ENCODE measurements at places on chromosomes 5 and 9. TPM values are rescaled to one million over a fixed set of nuclear protein-coding genes. Genes with fewer than 3 reads are reported as not detected.
A peak's percentile ranks its signal among the peaks of the same experiment; 100 is the strongest.

The FAM114A2 gene
- polyA plus RNA-seq, result 16.7 TPM

The FIBCD1 gene
- not detected for polyA plus RNA-seq

The C9orf50 gene
- polyA plus RNA-seq, result 0.23 TPM

The VDAC1 gene
- 214 TPM for polyA plus RNA-seq

The PDGFRB gene
- 115 TPM for polyA plus RNA-seq

The ELAVL2 gene
- polyA plus RNA-seq, result 1.3 TPM

The CCL21 gene
- polyA plus RNA-seq, result 9.2 TPM

The HRCT1 gene
- 2.1 TPM for polyA plus RNA-seq

The MAMDC4 gene
- polyA plus RNA-seq, result 4.8 TPM

The MAMDC2 gene
- 6.9 TPM for polyA plus RNA-seq

The TLE1 gene
- polyA plus RNA-seq, result 52.9 TPM

The PCA3 gene
- polyA plus RNA-seq, result 1.0 TPM

The C5orf58 gene
- polyA plus RNA-seq, result 0.59 TPM

GRCh38 chr5:8396756-8397155, 527.8 kb downstream of the MTRR start:
- DNase-seq, result no peak

DNA sequence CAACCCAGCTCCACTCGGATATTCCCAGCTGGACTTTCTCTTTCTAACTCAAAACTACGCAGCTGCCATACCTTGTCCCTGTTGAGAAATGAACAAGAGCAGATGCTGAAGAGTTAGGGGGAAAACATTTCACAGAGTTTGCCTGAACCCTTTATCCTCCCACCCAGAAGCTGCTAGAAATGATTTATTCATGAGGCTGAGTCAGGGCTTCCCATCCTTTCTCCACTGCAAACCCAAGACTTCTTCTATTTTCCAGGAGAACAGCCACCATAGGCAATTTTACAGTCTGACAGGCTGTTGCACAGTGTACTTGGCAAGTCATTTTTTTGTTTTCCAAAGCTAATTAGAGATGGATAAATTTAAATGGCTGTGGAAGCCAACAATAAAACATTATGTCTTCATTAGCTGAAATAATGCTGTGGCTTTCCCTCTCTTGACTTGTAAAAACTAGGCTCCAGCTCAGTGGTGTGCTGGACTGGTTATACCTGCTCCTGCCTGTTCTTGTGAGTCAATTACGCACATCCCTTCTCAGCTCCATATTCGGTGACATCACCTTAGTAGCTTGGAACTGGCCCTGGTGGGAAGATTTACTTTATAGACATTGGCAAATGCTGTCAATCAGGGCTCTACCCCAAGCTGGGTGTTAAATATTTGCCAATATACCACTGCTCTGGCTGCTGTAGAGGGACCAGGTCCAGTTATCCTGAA, 71.9 kb downstream of the KIF4B start:
- no peak for DNase-seq

DNA sequence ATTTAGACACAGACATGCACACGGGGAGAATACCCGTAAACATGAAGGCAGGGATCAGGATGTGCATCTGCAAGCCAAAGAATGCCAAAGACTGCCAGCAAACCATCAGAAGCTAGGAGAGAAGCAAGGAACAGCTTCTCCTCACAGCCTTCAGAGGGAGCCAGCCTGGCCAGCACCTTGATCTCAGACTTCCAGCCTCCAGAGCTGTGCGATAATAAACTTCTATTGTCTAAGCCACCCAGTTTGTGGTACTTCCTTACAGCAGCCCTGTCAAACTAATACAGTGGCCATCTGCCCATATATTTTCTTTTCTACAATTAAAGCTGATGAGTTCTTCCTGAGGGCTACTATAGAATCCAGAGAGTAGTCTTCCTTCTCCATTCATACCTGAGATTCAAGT, 135.0 kb downstream of the SNCAIP start:
- DNase-seq, result no peak

DNA sequence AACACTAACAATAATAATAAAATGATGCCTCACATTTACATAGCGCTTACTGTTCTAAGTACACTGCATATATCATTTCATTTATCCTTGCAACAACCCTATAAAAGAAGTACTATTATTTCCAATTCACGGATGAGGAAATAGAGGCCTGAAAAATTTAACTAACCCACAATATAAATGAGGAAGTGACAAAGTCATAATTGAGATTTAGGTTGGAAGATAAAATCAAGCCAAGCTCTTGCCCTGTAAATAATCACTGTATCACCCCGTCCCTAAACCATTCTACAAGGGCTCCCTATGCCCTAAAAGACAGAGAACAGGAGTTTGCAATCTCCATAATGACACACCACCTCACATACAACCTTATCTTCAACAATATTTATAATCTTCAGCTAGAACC, 49.6 kb downstream of the STRBP start:
- DNase-seq, result no peak

DNA sequence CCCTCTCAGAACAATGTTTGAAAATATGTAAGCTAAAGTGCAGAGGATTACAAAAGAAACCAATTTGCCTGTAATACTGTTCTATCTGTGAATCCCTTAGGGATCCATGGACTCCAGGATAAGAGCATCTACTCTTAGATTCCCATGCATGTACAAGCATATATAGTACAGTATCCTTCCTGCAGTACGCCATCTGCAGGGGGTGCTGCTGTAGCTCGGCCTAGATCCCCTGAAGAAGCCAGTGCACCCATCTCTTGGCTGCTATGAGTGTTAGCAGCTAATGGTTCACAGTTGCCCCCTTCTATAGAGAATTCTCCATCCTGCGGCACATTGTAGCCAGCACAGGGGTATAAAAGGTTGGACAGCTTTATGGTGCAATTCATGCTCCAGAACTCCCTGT, 61.8 kb upstream of the SLC30A5 start:
- no peak for DNase-seq

- no peak for DNase-seq
Measured at GRCh38 chr5:9124838-9125237, 421.0 kb downstream of the SEMA5A start.

DNA sequence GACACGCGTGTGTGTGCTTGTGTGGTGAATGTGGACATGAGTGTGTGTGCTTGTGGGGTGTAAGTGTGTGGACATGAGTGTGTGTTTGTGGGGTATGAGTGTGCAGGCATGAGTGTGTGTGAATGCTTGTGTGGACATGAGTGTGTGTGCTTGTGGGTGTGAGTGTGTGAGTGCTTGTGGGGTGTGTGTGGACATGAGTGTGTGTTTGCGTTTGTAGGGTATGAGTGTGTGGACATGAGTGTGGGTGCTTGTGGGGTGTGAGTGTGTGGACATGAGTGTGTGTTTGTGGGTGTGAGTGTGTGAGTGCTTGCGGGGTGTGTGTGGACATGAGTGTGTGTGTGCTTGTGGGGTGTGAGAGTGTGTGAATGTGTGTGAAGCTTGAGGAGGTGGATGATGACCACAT, 29.8 kb upstream of the TIFAB start:
- DNase-seq, result no peak

DNA sequence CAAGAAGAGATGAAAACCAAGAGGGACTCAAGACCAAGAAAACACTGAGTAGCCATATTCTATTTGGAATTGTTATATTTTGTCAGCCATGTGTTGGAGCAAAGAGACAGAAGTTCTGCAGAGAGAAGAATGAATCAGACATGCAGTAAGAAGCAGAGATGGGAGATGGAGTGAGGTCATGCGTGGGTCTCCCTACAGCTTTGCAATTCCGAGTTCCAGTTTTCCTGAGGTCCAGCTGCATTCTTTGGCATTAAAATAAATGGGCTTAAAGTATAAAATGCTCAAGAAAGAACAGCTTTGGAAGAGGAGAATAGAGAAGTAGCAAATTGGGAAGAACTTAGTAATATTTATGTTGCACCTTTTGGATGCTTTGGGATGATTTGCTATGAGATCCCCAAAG, 361.6 kb downstream of the NPR3 start:
- DNase-seq, result peak; percentile 59

DNA sequence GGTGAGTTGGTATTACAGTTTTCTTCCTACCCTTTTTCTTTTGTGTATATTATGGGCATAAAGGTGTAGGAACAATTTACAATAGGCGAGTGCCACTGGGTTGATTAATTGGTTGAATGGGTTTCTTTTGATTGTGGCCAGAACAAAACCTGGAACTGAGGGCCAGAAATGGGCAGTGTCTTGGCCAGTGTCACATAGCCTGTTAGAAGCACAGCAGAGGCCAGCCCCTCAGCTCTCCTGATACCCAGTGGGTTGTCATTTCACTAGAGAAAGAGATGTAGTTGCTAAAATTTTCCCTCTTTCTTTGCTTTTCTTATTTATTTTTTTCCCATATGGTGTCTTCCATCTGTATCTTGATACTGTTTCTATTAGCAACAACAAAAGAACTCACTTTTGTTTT, 38.8 kb upstream of the SEMA6A start:
- no peak for DNase-seq

GRCh38 chr9:94929369-94929756, 202.9 kb downstream of the AOPEP start:
- DNase-seq, result no peak

GRCh38 chr5:102922799-102923477, 167.8 kb downstream of the PAM start:
- DNase-seq, result peak; percentile 72

GRCh38 chr9:116506685-116507084, 180.4 kb upstream of the TRIM32 start:
- no peak for DNase-seq

- DNase-seq, result no peak
Measured at GRCh38 chr5:73304381-73304780, 131.4 kb downstream of the TMEM174 start.

GRCh38 chr9:134503301-134504105, 138.1 kb upstream of the COL5A1 start:
- no peak for DNase-seq

- DNase-seq, result no peak
Measured at GRCh38 chr9:18941060-18941740, 91.8 kb downstream of the SAXO1 start.

GRCh38 chr9:36808251-36808650, 225.8 kb downstream of the PAX5 start:
- DNase-seq, result no peak

DNA sequence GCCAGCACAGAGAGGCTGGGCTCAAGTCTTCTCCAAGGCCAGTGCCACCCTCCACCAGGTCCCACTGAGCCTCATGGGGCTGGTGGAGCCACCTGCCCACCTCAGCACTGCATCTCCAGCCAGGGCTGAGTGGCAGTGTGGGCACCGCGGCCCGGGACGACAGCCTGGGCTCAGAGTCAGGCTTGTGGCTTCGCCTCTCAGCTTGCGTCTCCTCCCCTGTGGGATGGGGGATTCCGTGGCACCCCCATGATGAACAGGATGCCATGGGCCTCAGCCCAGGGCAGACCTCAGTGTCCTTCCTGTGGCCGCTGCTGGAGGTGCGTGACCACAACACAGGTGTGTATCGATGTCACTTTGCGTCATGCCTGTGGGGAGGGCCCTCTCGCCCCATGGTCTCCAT, 136.4 kb upstream of the PPP1R26 start:
- DNase-seq, result no peak

DNA sequence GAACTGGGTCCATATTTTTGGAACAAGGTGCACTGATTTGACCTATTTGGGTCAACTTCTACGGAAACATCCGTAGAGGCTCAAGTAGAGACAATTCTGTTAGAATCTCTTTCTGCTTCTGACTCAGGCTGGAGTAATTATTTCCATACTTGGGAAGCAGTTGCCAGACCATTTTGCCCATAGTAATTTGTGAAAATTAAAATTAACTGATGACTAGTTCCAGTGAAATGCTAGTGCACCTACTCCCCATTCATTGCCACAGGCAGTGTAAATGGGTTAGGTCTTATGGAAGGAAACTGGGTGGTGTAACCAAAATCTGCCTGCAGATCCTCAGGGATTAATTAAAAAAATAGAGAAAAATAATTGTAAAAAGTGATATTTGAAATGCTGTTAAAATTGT, 201.1 kb downstream of the TENT4A start:
- no peak for DNase-seq

- no peak for DNase-seq
Measured at GRCh38 chr9:10146517-10147331, 466.1 kb downstream of the PTPRD start.

GRCh38 chr9:90478821-90479220, 163.8 kb downstream of the DIRAS2 start:
- no peak for DNase-seq

GRCh38 chr9:78358329-78359051, 61.6 kb downstream of the PSAT1 start:
- DNase-seq, result no peak

DNA sequence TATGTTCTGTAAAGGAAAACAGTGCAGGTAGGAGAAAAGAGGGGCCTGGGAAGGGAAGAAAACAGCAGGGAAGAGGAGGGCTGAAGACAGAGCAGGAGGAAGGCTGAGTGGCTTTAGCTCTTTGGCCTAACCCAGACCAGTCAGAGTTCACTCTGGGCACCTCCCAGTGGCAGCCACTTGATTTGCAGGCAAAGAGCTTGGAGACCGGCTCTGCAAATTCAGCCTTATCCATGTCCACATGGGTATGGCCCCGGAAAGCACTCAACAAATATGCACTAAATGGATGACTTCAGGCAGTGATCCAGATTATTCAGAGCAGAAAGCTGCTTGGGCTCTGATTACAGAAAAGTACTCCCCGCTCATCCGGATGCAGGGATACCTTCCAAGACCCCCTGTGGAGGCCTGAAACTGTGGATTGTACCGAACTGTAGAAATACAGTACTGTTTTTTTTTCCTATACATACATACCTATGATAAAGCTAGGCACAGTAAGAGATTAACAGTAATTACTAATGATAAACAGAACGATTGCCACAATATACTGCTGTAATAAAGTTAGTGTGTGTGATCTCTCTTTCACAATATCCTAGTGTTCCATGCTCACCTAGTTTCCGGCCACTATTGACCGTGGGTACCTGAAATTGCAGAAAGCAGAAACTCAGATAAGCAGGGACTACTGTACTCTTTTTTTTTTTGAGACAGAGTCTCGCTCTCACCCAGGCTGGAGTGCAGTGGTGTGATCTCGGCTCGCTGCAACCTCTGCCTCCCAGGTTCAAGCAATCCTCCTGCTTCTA, 4.6 kb upstream of the RNU6ATAC start:
- no peak for DNase-seq

GRCh38 chr9:98708103-98708932, 417 bp downstream of the GABBR2 start:
- DNase-seq, result no peak

GRCh38 chr5:146680846-146681584, 165.0 kb upstream of the GPR151 start:
- DNase-seq, result no peak

GRCh38 chr9:89012294-89013042, 21.2 kb downstream of the S1PR3 start:
- no peak for DNase-seq

DNA sequence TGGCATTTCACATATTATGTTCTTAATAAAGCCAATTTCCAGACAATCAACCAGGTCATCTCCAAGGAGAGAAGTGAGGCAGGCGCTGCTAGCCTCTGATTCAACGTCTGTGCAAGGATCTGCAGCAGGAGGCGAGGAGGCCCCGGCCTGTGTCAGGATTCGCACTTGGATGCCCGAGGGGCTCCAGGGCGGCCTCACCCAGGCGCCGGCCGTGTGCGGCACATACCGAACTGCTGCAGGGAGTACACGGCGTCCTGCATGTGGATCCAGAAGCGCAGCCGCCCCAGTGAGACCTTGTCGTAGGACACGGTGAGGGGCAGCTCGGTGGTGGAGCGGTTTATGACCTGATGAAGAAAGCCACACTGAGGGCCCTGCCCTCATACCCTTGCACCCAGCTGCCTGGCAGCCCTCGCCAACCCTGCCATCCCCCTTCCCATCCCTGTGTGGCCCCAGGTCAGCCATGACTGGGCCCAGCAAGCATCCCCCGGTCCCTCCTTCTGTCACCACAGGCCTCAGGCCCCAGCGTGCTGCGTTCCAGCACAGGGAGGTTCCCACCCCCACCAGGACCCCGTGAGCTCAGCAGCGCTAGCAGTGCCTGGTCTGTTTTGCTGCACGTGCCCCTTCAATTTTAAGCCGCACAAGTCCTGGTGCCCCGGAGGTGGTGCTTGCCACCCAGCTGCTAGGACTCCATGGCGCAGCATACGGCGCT, 9.9 kb downstream of the CLPTM1L start:
- DNase-seq, result no peak

Data from forelimb muscle (tissue), 1 donor.